Fibroblast of skin of left quadriceps (primary cell): ENCODE measurements at places on chromosomes 3 and 15.

- DNase-seq: no peak
These were observed 40.2 kb upstream of the UBE2E2 start for GRCh38 chr3:23162934-23163333.

DNA sequence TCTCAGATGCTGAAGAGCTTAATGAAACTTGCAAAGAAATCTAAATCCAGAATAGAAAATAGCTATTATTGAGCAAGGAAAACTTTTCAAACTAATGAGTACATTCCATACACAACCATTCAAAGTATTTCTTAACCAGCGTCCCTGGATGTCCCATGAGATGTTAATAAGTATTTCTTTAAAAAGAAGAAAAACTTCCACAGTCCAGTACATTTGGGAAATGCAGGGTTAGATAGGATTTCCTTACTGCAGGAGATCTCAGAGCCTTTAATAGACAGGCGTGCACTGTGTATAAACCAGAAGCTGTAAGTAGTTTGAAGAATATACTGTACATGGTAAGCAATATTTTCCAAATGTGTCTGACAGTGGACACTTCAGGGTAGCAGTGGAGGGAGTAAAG is 29.6 kb upstream of the BHLHE40 start:
- DNase-seq: no peak

GRCh38 chr3:9750556-9751411 is 1.0 kb downstream of the OGG1 start:
- no peak for DNase-seq

GRCh38 chr15:85457392-85457968 is 77.1 kb downstream of the AKAP13 start:
- no peak for DNase-seq

- DNase-seq: no peak
These were observed 123.4 kb downstream of the EEFSEC start for GRCh38 chr3:128276577-128277183.

DNA sequence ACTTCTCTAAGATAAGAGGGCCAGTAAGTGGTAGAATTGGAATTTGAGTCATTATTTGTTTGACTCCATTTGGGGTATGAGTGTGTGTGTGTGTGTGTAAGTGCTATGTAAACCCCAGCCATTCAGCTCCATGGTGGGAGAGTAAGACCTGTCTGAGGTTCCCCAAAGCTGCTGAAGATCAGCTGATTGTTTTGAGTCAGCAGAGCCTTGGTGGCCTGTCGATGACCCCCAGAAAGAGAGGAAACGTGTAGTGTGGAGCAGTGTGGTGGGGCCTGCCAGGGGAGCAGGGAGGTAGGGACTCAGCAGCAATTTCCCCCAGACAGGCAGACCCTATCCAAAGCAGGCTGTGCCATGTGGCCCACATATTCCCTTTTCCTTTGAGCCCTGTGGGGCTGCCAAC is 5.3 kb downstream of the DVL3 start:
- no peak for DNase-seq

- DNase-seq: no peak
These were observed 157.0 kb upstream of the FRMD4B start for GRCh38 chr3:69542805-69543429.

DNA sequence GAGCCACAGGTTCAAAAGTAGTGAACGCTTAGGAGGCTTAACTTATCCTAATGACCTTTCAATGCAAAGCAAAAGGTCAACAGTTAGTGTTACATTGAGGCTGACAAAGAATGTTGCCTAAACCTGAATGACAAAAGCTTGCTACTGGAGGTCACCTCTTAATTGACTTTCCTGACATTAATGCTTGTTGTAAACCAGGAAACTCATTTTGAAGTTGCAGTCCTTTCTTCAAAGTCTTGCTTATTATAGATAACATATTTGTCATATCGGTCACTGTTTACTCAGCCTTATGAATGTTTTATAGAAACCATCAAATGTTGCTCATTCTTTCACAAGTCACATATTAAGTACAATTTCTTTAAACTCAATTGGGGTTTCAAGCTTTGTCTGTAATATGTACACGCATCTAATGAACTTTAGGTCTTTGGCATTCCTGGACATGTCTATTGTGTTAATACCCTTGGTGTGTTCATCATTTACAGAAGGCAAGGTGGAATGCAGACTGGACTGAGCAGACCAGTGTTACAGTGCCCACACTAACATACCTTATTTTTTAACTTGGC is 488.2 kb upstream of the NECTIN3 start:
- DNase-seq: no peak
